Stimulated activated CD4-positive, alpha-beta T cell treated with anti-CD3 and anti-CD28 coated beads, Interleukin-1b, Interleukin-23, amount 100 ng/mL, for 48 hours (primary cell): ENCODE measurements at places on chromosomes 6 and 20.

GRCh38 chr20:33021879-33022278 lies 9.6 kb upstream of the BPIFB6 start:
- no peak for DNase-seq

- DNase-seq: no peak
Observed at GRCh38 chr6:19180348-19181072, 656.7 kb upstream of the ID4 start.

- no peak for DNase-seq
Observed at GRCh38 chr20:41005361-41005729, 23.3 kb upstream of the TOP1 start.

DNA sequence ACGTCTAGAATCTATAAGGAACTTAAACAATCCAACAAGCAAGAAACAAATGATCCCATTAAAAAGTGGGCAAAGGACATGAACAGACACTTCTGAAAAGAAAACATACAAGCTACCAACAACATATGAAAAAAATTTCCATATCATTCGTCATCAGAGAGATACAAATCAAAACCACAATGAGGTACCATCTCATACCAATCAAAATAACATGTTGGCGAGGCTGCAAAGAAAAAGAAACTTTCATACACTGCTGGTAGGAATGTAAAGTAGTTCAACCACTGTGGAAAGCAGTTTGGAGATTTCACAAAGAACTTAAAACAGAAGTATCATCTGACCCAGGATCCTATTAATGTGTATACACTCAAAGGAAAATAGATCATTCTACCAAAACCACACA lies 243.9 kb upstream of the RUNX2 start:
- no peak for DNase-seq

DNA sequence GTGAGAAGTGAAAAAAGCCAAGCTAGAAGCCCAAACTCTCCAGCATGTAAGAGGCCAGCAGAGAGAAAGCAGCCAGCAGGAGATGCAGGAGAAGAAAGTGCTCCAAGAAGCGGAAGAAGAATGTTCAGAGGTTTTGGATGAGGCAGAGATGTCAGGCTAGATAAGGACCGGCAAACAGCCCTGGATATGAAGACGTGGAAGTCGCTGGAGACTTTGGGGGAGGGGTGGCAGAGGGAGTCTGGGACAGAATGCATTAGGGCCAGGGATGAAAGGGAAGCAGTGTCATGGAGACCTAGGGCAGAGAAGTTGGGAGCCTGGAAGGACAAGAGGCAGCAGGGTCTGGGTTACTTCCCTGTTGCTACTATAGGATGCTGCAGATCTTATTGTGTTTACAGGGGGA lies 5.3 kb upstream of the SCUBE3 start:
- DNase-seq: no peak

DNA sequence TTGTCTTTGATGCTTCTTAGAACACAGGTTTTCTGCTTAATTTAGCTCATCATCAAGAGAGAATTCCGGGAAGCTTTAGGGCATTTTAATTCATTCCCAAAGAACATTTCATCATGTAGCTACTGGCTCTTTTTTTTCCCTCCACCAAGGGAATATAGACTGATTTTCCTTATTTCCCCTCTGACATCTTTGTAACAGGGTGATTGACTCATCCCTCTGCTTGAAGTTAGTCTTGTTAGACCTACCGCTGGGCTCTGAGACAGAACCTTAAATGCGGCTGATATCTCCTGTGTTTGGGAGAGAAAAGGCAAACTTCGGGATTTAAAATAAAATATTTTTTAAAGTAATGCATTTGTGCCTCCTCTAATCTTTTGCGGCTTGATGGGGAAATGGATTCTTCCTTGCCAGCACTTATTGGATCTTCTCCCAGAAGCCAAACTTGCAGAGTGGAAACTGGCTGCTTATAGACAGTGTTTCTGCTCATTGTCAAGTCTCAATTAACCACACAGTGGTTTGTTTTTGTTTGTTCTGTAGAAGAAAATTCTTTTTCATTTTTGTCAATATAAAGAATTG lies 272.7 kb upstream of the PLCB4 start:
- DNase-seq: no peak

DNA sequence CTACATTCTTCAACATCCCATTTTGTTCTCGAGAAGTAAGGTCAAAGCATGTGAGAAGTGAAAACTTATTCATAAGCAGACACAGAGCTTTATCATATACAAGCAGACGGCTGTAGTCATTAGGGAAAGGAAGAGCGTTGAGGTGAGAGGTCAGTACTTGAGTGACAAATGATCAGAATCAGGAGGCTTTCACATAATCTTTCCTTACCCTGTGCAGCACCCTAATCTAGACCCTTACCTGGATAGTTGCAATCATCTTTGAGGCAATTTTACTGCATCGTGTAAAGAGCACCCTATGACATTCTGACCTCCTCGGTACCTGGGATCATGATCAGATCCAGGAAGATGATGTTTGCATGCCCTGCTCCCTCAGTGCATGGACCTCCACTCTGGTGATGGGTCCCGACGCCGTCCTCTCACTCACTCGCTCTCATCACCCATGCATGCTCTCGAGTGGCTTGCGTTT lies 62.7 kb downstream of the RNF182 start:
- DNase-seq: no peak

DNA sequence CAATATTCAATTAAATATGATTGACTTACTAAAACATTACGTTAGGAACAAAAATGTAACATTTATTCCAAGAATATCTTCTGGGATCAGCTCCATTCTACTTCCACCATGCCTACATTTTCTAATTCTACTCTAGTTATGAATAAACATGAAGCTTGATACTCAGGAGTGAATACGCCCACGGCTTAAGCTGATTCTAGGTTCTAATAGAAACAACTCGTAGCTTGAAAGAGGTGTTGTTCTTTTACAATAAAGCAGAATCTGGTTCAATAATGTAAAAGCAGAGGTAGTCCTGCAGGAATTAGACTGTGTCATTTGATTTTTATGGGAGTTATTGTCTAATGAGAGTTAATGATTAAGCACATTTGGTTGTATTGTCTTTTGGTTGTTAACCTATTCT lies 107.3 kb upstream of the OLIG3 start:
- no peak for DNase-seq

- DNase-seq: no peak
Observed at GRCh38 chr6:53727748-53728147, 62.2 kb upstream of the KLHL31 start.

GRCh38 chr6:36444470-36444869 lies 1.7 kb downstream of the KCTD20 start:
- no peak for DNase-seq

DNA sequence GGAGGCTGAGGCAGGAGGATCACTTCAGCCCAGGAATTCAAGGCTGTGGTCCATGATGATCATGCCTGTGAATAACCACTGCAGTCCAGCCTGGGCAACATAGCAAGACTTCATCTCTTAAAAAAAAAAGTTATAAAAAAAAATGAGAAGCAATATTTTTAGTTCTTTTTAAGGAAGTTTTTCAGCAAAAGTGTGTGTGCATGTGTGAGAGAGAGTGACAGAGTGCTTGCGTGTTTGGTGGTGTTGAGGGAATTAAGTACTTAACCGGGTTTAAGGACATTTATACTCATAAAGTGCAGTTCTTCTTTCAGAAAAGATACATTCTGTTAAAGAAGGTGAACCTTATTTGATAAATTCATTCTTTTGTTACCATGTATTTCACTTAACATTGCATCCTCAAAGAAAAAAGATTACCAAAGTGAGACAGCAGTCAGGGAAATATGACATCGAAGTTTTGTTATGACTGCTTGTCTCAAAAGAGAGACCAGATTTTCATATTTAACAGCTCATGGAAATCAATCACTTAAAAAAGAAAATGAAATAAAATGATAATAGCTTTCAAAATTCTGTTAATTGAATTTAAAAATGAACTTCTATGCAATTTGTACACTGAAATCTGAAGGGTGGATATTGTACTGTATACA lies 254.7 kb downstream of the ARHGAP18 start:
- no peak for DNase-seq

GRCh38 chr6:110741517-110741916 lies 73.8 kb downstream of the CDK19 start:
- DNase-seq: no peak

DNA sequence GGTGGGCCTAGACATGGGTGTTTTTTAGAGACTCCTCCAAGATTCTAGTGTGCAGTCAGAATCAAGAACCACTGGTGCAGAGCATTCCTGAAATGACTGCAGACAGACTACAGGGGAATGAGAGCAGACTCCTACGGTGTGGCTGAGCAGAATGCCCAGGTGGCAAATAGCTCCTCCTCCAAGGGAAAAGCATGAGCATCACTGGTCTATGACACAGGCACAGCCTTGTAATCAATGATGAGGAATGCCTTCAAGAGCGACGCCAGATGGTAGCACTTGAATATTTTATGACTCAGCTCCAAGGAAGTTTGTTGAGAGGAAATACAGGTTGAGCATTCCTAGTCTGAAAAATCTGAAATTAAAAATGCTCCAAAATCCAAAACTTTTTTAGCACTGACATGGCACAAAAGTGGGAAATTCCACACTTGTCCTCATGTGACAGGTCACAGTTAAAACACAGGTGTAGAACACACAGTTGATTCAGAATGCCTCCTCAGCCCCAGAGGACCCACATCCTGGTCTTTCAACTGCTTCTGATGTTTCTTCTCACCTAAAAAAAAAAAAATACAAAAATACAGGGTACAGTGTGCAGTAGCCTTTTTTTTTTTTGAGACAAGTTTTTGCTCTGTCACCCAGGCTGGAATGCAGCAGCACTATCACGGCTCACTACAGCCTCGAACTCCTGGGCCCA lies 10.6 kb upstream of the FAM8A1 start:
- no peak for DNase-seq

DNA sequence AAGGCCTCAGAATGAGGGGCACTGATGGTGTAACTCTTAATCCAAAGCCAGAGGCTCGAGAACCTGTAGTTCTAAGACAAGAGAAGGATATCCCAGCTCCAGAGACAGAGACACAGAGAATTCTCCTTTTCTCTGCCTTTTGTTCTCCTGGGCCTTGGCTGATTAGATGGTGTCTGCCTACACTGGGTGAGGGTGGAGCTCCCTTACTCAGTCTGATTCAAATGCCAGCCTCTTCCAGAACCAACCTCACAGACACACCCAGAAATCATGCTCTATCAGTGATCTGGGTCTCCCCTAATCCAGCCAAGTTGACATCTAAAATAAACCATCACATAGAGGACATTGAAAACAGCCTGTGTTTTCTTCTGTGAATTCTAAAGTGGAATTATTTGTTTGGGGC lies 68.0 kb upstream of the SMIM28 start:
- DNase-seq: no peak

GRCh38 chr20:1392443-1392692 lies 486 bp downstream of the FKBP1A start:
- DNase-seq: no peak

DNA sequence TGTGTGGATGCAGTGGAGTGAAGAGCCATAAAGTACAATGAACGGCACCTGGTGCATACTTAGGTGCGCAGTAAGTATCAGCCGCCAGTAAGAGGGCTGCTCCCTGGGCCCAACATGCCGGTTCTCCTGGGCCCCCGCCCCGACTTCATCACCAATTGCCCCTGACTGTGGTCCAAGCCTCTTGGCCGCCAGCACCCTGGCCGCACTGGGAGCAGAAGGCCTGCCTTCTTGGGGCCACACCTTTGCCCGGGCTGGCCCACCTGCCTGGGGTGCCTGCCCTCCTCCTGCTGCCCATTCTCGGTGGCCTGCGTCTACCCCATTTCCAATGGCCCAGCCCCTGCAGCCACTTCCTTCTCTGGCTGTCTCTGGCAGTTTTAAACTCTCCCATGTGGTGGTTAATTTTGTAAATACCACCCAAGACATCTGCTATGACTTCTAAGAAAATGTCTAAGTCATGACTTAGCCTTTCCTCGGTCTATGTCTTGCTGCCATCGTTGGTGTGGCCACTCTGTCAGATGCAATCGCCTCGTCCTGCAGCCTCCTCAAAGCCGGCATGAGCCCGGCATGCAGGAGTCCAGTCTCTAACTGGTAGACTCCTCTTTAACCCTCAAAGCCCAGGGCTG lies 36.8 kb downstream of the PMEPA1 start:
- DNase-seq: no peak

DNA sequence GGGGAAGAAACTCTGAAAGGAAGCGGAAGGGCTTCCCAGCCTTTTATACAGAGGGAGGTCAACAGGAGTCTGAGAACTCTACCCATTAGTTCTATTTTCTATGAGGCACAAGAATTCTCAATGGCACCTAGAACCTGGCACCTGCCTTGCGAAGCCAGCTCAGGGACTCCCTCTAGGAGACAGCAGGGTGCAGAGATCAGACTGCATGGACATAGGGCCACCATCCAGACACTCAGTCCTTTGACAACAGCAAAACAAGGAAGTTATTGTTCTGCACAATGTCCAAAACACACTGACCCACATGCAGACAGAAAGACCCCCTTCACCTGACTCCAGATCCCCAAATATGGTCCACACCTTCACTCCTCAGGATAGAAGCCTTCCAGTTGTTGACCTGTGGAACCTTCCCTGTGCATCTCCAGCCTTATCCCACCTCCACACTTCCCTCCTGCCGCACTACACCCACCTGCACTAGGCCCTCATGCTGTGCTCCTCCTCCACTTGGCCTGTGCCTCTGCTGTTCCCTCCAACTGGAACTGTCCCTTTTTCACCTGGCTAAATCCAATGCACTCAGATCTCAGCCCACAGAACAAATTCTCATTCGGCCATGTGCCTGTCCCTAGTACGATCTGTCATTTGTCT lies 27.8 kb downstream of the ACSS1 start:
- no peak for DNase-seq

GRCh38 chr20:21613512-21613911 lies 92.0 kb upstream of the PAX1 start:
- no peak for DNase-seq

- DNase-seq: no peak
Observed at GRCh38 chr20:14666696-14667095, 329.3 kb upstream of the FLRT3 start.

DNA sequence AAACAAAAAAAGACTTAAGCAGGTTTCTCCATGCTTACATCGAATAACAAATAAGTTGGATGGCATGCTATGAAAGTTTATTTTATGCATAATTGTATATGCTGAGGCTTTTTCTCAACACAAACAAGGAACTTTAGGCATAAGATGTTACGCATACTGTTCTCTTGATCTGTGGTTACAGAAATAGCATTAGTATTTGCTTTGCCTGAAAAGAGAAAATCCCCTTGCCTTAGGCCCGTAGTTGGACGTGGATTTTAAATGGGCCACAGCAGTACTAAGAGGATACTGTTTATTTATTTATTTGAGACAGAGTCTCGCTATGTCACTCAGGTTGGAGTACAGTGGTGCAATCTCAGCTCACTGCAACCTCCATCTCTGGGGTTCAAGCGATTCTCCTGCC lies 19.0 kb downstream of the LYRM2 start:
- DNase-seq: no peak

- DNase-seq: no peak
Observed at GRCh38 chr6:145055567-145055966, 679.8 kb downstream of the EPM2A start.

DNA sequence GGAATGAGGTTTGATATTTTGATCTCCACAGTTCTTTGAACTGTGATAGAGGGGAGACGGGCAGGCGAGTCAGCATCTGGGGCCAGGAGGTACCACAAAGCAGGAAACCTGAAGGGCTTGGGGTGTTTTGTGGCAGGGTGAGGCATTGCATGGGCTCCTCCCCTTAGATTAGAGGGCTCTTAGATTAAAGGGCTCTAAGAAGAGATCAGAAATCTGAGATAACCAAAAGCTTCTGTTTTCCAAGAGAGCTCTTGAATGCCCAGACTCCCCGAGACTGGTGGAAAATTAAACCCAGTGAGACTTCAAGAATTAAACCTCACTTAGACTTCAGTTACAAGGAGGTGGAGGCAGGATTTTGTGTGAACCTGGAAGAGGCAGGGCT lies 2.4 kb upstream of the GPX5 start:
- DNase-seq: peak; percentile 23
